ENCODE measurements at places on chromosomes 11 and 22.

DNA sequence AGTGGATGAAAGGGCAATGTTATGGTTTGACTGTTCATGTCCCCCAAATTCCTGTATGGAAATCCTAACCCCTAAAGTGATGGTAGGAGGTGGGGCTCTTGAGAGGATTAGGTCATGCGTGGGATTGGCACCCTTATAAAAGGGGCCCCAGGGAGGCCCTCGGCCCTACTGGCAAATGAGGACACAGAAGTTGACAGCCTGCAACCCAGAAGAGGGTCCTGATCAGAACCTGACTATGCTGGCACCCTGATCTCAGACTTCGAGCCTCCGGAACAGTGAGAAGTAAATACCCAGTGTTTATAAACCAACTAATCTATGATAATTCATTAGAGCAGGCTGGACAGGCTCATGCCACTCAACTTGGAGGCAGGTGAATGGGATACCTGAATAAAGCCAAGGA is 8.7 kb downstream of the IFITM10 start:
- DNase-seq, result no peak

- DNase-seq, result no peak
These were observed 1.6 kb downstream of the SPI1 start for GRCh38 chr11:47376525-47377371.

GRCh38 chr11:47359586-47359985 is 7.1 kb upstream of the MYBPC3 start:
- no peak for DNase-seq

- DNase-seq, result no peak
These were observed at the start of gene APOL1 for GRCh38 chr22:36252754-36253522. APOL1 (plus strand) TSS chr22:36253133; CDS start chr22:36254956, 1,823 bp downstream.

- DNase-seq, result no peak
These were observed 61.9 kb downstream of the NRXN2 start for GRCh38 chr11:64661146-64661545.

GRCh38 chr11:76598426-76598839 is 72.1 kb downstream of the LRRC32 start:
- peak; percentile 64 for DNase-seq

- no peak for DNase-seq
These were observed 1155.5 kb upstream of the TENM4 start for GRCh38 chr11:80596291-80596810.

DNA sequence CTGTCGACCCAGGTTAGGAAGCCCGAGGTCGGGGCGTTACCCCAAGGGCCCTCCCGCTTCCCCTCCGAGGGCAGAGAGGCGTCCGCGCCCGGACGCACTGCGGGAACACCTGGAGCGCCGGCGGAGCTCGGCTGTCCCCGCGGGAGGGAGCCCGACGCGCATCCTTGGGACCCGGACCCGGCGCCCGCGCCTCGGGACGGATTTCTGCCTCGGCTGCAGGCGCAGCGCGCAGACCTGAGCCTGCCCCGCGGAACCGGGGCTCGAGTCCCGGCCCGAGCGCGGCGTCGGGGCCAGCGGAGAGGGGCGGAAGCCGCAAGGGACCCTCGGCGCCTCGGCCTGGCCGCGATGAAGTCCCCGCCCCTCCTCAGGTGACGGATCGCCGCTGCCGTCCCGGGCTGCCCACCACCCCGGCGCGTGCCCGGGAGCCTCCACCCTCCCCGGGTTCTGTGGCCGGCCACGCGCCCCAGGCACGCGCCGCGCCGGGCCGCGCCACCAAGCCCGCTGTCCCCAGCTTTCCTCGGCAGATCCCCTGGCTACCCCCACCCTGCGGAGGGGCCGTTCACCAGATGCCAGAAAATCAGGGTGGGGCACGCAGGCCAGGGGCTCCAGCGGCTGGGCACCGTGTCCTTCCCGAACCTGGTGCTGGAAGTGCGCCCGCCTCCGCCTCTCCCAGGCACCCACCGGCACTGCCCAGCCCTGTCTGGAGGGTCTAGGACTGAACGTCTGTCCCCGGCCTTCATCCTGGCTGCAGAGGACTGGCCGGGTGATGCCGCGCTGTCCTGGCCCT is 410 bp downstream of the GLB1L3 start:
- no peak for DNase-seq

DNA sequence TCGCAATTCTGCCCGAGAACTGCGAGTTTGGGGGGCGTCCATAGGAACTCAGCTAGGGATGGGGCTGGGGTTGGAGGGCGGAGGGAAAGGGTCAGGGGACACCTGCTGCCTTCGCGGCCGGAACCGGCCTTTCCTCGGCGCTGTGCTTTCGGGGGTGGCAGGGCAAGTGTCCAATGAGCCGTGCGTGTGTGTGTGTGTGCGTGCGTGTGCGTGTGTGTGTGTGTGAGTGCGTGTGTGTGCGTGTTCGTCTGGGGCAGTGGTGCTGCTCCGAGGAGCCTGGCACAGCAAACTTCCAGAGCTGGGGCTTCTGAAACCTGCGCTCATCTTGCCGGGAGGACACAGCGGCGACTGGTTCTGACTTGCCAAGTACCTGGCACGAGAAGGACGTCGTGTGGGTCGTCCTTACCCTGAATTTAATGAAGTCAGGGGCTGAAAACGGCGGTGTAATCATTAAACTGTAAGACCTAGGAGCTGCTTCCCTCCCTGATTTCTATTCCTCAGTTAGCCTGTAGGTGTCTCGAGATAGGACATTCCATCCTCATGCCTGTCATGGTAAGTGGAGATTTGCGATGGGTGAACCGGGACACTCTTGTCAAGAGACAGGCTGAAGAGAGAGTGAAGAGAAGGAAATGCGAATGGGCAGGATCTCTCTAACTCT is 27.0 kb upstream of the AMOTL1 start:
- DNase-seq, result peak; percentile 83

DNA sequence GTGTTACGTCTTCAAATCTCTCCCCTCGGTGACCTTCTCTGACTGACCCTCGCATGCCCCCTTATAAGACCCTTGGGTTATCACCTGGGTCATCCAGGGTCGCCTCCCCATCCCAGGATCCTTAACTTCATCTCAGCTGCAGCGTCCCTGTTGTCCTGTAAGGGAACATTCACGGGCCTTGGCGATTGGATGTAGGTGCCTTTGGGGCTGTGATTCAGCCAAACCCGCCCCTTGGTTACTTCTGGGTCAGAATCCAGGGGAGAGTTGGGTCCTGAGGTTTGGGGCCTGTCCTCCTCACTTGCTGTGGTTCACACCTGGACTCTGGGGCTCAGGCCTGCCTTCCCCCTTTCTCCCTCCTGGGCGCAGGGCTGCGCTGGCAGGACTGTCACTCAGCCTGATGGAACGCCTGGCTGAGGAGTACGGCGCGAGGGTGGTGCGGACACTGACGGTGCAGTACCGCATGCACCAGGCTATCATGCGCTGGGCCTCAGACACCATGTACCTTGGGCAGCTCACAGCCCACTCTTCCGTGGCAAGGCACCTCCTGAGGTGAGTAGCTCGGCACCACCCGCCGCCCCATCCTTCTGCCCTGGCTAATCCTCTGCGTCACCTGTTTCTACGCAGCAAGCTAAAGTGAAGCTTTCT is 29.4 kb downstream of the IGHMBP2 start:
- no peak for DNase-seq

DNA sequence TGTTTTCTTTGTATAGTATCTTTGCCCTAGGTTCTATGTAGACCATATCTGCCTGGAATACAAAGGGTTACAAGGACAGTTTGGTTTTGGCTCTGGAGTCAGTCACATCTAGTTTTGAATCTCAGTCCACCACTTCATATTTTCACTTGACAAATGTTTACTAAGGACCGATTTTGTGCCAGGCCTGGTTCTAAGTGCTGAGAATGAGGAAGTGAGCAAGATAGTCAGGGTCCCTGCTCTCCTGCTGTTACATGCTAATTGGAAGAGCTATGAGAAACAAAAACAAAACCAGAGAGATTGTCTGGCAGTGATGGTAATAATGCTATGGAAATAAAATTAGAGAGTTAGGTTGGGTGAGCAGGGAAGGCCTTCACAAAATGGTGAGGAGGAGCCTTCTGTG is 66.1 kb upstream of the ARHGAP20 start:
- DNase-seq, result no peak

DNA sequence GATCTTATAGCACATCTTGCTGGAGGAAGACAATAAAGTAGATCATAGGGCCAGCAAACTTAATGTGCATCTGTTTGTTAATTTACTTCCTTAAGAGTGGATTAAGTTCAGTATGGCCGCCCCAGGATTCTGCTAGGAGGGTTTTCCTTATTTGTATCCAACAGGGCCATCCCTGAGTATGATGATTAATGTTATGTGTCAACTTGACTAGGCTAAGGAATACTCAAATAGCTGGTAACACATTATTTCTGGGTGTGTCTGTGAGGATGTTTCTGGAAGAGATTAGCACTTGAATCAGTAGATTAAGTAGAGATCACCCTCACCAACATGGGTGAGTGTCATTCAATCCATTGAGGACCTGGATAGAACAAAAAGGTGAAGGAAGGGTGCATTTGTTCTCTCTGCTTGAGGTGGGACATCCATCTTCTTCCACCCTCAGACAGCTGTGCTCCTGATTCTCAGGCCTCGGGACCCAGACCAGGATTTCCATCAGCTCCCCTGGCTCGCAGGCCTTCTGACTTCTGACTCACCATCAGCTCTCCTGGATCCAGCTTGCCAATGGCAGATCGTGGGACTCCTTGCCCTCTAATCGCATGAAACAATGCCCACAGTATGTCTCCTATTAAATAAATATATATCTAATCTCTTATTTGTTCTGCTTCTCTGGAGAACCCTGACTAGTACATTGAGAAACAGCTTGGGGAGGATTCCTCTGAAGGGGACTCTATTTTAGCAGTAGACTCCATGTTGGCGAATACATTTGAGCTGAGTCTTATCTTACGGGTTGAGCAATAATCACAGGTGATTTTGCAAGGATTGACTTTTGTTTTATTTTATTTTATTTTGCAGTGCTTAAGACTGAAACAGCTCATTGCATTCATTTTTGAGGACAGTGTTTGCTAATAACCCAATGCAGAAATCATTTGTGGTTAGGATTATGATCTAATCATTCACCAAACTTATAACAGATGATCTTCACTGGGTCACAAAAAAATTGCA is 9.0 kb upstream of the ZBTB44 start:
- DNase-seq, result no peak

- DNase-seq, result no peak
These were observed 585 bp downstream of the THYN1 start for GRCh38 chr11:134252346-134253187.

- DNase-seq, result no peak
These were observed 61.2 kb upstream of the ARHGAP20 start for GRCh38 chr11:110773442-110773841.

DNA sequence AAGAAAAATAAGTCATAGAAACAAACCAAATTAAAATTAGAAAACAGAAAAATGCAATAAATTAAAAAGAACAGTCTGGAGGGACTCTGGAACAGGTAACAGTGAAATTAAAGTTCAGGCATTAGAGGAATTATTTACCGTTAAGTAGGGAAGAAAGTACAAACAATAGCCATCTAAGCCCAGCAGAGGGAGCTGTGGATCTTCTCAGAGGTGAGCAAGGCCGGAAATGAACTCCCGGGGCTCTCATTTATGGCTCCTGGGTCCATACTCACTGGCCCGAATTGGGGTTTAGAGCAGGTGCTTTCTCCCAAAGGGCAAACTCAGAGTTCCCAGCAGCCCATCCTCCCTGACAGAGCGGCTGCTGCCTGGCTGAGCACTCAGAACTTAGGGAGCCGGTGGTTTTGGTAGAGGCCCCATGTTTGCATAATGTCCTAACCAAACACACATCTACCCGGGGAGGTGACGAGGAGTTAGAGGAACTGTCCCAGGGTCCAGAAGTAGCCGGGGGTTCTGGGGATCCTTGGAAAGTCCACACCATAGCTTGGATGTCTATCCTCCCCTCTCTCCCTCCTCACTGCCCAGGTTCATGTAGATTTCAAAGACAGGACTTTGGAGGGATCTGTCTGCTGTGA is 87.8 kb upstream of the VPREB1 start:
- peak; percentile 64 for DNase-seq

GRCh38 chr11:76676636-76677457 is 6.3 kb upstream of the LRRC32 start:
- no peak for DNase-seq

DNA sequence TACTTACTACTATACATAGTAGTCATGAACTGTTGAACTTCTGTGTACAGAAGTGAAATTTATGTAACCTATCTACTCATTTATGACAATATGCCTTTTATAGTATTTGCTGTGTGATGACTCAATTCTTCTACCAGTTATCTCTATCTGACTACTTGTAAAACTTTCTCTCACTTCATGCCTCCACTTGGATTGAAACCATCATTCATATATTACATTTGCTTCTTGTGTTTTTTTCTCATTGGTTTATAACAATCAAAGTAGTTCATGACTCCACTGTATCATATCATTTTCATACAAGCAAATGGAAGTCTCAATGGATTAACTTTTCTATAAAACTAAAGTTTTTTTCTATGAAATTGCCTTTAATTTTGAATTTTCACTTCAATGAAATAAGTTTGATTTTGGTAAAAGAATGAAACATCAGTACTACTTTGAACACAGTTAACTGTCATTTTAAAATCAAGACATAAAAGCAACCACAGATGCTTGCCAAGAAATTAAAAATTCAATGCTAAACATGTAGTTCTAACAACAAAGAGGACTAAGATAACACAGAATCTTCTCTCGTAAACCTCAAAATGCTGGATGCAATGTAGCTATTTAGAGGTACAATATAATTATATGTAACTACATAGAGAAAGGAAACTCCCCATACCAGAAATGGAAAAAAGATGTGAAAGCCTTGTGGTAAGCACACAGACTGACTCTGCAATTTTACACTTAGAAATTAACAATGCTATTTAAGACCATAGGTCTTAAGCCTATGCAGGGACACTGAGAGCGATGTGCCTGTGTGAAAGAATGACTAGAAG is 27.6 kb upstream of the EXPH5 start:
- no peak for DNase-seq

DNA sequence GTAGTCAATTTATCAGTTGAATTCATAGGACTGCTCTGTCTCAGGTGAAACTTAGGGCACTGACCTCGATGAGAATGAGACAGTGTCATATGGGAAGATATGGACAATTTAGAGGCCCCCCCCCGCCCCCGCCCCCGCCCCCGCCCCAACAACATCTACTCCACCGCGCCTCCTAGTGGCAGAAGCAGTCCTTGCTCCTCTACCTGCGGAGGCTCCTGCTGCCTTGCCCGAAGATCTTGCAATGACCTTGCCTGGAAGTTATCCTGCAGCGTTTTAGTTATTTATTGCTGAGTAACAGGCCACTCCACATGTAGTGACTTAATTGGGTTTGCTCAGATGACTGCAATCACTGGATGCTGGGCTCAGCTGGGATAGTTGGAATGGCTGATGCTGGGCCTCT is 15.2 kb downstream of the SERPINH1 start:
- DNase-seq, result peak; percentile 37

DNA sequence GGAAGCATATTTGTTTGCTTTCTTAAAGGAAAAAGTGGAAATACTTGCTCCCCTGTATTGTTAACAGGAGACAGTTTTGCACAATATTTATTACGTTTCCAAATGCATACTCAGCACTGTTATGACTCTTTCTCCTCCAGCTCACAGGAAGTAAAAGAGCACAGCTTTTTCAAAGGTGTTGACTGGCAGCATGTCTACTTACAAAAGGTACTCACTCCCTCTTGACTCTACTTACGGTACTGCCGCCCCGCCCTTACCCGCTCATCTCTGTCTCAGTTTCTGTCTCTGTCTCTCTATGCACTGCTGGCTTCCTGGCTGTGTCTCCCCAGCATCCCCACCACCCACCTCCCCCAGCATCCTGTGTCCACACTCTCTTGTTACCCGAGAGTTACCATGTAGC is 32.2 kb upstream of the MYO18B start:
- no peak for DNase-seq

- peak; percentile 42 for DNase-seq
These were observed 63.3 kb downstream of the TRIM44 start for GRCh38 chr11:35725885-35726284.

GRCh38 chr11:78080818-78081495 is 1.3 kb upstream of the NDUFC2 start:
- no peak for DNase-seq
